Inflammatory macrophage treated with lipopolysaccharide for 4 hours (primary cell): ENCODE measurements at places on chromosomes 16 and 17.

GRCh38 chr16:20383106-20384029 is 21.2 kb downstream of the PDILT start:
- peak; percentile 50 for DNase-seq

DNA sequence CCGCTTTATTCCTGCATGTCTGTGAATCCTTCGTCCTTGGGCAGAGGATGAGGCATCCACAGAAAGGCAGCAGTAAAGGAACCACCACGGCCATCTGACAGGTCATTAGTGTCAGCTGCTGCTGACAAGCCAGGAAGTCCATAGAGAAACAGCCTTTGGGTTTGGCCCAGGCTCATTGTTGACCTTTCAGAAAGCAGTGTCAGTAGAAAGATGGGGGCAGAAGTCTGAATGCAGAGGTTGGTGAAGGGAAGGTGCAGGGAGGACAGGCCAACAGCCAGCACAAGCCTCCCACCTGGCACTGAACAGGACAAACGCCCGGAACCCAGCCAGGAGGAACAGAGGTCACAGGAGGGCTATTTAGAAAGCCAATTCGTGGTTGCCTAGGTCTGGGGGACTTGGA is 105.8 kb downstream of the VAT1L start:
- DNase-seq: no peak

GRCh38 chr17:6028294-6028693 is 41.9 kb upstream of the WSCD1 start:
- DNase-seq: no peak

GRCh38 chr17:32814836-32815235 is 62.1 kb downstream of the MYO1D start:
- no peak for DNase-seq

DNA sequence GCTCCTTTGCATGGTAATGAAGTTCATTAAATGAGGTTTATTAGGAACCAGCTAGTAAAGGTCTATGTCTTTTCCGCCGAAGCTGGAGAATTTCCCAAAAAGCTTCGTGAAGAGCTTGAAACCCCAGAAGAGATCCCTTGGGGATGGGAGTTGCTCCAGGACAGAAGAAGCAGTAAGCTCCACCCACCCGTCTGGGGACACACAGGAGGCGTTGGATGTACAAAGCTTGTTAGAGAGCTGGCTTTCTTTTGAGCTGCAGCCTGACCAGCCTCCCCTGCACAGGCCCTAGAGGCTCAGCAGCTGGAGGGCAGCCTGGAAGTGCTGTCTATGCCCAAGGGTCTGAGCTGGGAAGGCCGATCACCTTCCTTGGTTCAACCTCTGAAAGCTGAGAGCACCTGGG is 147.4 kb upstream of the SDK2 start:
- DNase-seq: no peak

- DNase-seq: no peak
Observed at GRCh38 chr17:18944646-18945045, 7.3 kb upstream of the SLC5A10 start.

DNA sequence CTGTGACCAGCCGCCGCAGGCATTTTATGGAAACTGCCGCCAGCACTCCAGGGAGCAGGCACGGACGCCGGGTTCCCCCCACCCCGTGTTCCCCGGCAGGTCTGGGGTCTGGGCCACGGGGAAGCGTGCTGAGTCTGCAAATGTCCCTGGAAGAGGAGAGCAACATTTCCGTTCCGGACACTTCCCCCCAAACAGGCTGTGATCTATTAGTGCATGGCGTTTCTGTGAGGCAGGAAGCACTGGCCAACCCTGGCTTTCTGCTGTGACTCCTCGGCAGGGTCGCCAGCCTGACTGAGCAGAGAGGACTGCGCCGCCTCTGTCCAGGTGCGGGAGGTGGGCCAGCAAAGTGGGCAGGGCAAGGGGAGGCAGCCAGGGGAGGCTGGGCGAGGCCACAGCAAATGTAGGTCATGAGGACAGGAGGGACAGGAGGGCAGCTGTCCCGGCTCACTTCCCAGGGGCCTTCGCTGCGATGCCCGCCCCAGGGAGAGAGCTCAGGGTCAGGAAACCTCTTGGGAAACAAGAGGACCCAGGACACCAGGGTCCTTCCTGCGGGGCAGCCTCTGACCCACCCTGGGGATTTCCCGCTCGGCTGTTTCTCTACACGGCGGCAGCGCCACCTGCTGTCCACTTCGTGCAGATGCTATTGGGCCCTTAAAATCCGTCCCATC is 9.5 kb downstream of the FOXF1 start:
- peak; percentile 46 for DNase-seq

DNA sequence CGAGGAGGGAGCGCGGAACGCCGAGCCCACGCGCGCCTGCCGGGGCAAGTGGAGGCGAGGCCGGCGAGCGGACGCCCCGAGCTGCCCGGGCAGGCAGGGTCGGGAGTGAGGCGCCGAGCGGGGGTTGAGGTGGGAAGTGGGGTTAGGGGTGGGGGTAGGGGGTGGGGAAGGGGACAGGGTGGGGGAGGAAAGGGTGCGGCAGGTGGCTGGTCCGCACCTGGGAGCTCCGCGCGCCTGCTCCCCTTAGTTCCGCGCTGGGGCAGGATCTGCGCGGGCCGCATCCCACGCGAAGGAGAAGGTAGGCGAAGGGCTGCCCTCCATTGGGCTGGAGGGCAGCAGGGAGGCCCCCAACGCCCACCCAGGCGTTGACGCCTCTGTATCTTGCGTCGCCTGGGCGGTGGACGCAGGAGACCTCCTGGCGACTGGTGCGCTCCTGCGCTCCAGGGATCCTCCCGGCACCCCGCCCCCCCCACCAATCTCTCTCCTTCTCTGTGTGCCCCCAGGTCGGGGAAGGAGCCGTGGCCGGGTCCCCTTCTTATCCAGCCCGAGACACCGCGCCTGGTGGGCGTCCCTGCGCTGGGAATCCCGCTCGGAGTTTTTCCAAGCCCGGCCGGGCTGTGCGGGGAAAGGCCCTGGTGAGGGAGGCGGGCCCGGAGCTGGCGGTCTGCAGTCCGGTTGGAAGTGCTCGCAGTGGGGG is 51.3 kb upstream of the AMZ2 start:
- no peak for DNase-seq

DNA sequence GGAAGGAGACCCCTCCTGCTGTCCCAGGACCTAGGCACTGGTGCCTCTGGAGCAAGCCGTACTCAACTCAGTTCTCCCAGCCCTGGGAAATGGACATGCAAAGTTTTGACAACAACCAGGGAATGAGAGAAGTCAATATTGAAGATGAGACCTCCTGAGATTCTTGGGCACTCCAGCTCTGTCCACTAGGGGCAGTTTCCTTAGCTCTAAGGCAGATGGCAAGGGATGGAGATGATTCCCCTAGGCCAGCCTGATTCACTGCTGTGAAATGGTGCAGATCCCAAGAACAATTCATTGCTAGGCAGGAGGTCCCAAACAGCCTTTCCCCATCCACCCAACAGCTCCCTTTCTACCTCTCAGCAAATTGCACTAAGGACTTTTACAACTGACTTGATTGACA is 20.5 kb upstream of the SDR42E2 start:
- peak; percentile 8 for DNase-seq

DNA sequence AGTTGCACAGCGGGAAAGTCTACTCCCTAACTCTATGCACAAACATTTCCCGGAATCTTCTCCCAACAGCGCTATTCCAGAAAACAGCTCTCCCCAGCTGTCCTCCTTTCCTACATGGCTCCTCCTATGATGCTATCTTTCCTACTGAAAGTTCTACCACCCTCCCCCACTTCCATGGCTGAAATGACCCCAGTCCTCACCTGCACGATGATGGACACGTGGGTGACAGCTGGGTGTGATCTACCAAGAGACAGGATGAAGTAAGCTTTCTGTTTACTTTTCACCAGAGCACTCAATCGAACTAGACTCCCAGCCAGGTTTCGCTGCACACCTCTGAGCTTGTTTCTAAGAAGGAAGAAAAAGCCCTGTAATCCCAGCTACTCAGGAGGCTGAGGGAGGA is 10.7 kb downstream of the CTC1 start:
- no peak for DNase-seq

- peak; percentile 79 for DNase-seq
Observed at GRCh38 chr17:64781014-64781756, 119.1 kb upstream of the SMURF2 start.

GRCh38 chr16:54602666-54603065 is 316.1 kb upstream of the IRX3 start:
- no peak for DNase-seq

- no peak for DNase-seq
Observed at GRCh38 chr17:15744074-15744676, 12.1 kb downstream of the TBC1D26 start.
